ENCODE measurements at places on chromosomes 2 and 18.

- no peak for DNase-seq
Measured at GRCh38 chr2:202718614-202719013, 83.8 kb downstream of the FAM117B start.

DNA sequence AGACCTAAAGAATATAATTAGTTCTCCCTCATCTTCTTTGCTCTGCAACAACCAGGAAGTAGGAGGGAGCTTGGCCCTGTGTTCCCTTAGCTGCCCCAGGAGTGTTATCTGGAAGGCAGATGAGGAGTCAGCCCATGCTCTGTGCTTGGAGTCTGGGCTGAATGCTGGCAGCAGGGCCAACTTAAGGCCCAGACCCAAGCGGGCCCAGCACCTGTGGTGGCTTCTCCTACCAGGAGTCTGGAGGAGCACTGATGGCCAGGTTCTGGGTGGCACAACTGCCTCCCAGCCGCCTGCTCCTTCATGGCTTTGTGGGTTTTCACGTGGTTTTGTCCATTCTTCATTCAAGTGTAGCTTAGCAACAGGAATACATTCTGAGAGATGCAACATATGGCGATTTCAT lies 1910.7 kb upstream of the LRRTM1 start:
- no peak for DNase-seq

DNA sequence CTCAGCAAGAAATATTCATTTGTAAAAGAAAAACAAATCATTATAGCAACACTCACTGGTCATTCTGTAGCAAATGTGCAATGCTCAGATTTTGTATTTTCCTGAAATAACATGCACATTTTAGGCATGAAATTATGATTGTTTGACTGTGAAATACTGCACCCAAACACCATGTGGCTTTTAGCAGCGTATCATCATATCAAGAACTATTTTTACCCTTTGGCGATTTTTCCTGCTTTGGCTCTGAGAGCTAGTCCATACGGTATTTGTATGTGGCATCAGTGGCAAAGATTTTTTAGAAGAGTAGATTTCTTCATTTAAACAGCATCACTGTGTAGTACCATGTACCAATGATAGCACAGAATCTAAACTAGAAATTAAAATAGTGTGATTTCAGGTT lies 493.1 kb downstream of the NR4A2 start:
- DNase-seq: no peak

DNA sequence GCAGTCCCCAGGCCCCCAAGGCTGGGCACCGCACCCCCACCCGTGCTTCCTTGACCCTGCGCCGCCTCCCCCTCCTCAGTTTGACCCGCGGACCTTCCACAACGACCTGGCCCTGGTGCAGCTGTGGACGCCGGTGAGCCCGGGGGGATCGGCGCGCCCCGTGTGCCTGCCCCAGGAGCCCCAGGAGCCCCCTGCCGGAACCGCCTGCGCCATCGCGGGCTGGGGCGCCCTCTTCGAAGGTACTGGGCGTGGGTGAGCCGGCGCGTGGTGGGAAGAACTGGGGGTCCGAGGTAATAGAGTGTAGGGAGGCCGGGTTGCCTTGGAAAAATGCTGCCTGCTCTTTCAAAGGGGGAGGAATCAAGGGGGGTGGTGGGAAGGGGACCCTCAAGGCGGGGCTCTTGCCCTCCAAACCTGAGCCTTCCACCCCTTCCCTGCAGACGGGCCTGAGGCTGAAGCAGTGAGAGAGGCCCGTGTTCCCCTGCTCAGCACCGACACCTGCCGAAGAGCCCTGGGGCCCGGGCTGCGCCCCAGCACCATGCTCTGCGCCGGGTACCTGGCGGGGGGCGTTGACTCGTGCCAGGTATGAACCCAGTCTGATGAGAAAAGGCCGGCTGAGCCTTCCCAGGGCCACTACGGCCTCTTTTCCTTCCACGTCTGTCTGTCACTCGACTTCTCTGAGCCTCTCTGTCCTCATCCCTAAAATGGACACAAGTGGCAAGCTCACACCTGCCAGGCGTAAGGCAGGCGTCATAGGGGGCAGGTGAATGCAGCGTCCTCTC lies 2.6 kb downstream of the PRSS56 start:
- no peak for DNase-seq

DNA sequence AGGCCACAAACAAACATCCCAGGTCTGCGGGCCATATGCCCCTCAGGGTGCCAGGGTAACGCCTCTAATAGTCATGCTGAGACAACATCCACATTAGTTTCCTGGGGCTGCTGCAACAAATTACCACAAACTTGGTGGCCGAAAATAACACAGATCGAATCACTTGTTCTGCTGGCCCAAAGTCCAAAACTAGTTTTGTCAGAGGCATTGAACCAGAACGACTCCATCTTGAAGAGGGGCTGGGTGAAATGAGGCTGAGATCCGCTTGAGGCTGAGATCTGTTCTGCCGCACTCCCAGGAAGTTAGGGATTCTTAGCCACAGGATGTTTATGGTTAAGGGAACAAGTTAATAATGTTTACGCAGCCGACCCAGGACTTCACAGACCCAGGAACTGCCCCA lies 66.7 kb downstream of the COPS8 start:
- no peak for DNase-seq

DNA sequence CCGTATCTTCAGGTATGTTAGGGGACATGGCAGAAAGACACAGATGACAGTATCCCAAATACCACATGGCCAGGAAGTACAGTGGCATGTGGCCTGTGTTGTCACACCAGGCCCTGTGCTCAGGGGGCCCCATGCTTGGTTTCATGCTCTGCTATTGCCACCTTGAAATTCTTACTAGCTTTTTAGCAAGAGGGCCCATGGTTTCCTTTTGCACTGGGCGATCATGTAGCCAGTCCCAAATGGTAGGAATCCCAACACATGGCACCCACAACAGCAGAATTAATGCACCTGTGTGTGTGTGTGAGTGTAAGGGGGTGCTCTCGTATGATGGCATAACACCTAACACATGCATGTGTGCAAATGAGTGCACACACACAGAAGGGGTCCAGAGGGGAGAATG lies 39.2 kb downstream of the MYO7B start:
- DNase-seq: peak; percentile 20

- no peak for DNase-seq
Measured at GRCh38 chr18:35026407-35027061, 14.7 kb upstream of the MAPRE2 start.

- no peak for DNase-seq
Measured at GRCh38 chr18:54786206-54786605, 42.1 kb upstream of the RAB27B start.

GRCh38 chr18:71597219-71597618 lies 946.9 kb downstream of the CBLN2 start:
- DNase-seq: no peak

DNA sequence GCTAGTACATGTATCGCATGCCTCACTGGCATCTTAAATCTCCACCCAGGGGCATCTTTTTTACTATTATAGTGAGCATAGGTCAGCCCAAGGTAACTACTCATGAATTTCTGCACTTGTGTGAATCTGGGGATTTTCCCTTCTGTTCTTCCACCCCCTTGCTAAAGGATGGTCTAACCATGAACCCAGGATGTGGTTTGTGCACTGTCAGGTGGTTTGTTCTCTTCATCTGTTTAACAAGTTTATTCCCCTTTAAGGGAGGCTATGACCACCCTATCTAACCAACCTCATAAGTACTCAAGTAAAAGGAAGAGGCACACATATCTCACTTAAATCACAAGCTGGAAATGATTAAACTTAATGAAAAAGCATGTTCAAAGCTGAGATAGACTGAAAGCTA lies 243.0 kb downstream of the RPRM start:
- no peak for DNase-seq

- DNase-seq: no peak
Measured at GRCh38 chr18:49811151-49811938, 2.0 kb downstream of the ACAA2 start.

DNA sequence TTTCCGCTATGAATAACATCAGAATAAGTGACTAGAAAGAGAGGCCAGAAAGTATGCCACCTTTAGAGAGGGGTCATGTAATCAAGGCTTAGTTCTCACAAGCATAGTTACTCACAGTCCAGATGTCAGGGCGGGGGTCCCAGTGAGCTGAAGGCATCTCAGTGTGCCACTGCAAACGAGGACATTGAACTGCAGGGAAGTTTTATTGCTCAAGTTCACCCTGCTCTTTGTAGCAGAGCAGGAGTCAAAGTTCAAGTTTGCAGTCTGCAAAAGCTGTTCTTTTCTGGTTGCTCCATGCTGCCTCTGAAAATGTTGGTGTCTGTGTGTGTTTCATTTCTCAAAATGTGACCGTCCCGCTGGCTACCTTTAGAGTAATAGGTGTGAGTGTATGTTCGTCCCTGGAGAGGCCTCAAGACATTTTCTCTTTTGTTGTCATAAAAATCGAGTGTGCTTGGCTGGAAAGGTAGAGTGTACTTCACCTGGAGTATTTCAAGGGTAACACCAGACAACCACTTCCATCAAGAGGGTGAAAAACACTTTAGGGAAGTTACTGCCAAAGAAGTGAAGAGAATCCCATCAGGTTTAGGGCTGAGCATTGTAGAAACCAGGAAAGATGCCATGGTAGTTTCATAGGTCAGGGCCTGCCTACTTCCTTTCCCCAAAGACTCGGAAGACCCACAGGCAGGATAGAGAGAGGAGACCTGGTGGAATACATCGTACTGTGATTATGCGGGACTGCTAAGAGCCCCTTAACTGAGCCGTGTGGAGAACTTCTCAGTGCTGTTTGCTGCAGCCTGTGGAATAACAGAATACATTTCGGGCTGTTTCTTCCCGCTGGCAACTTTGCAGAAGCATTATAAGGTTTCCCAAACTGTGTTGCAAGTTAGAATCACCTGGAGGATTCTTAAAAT lies 89.9 kb downstream of the LYPD6 start:
- no peak for DNase-seq

- DNase-seq: no peak
Measured at GRCh38 chr18:13207294-13207693, 11.3 kb upstream of the LDLRAD4 start.

DNA sequence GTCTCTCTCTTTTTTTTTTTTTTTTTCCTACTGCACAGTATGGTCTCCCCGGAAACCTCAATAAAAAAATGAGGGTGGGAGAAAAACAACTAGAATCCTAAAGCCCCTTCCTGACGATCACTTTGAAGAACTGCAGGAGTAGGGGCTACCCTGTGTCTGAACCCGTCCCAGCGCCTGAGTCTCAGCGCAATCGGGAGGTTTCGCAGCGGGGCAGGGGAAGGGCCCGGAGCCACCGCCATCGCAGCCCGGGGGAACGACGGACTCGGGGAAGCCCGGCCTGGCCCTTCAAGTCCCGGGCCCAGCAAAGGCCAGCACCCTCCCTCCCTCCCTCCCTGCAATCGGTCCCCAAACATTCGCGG lies 411 bp downstream of the NARS1 start:
- no peak for DNase-seq

DNA sequence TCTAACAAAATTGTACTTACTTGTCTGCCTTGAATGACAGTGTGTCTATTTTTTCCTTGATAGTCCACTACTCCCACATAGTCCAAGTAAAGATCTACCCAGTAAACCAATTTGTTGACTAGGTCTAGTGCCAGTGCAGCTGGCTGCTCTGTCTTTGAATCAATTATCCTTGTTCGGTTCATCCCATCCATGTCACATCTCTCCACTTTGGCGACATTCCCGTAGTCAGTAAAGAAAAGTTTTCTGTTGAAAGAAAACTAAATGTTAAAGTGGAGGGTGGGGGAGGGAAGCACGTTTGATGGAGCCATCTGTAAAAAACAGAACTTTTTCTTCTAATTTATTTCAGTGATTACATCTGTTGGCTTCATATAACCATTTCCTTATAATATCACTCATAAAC lies 1068.8 kb downstream of the LRP1B start:
- no peak for DNase-seq

GRCh38 chr2:66164470-66164869 lies 270.5 kb upstream of the MEIS1 start:
- DNase-seq: no peak

GRCh38 chr2:75608684-75609333 lies 37.8 kb upstream of the MRPL19 start:
- DNase-seq: peak; percentile 66

GRCh38 chr2:127231130-127231865 lies 11.2 kb upstream of the CYP27C1 start:
- no peak for DNase-seq

DNA sequence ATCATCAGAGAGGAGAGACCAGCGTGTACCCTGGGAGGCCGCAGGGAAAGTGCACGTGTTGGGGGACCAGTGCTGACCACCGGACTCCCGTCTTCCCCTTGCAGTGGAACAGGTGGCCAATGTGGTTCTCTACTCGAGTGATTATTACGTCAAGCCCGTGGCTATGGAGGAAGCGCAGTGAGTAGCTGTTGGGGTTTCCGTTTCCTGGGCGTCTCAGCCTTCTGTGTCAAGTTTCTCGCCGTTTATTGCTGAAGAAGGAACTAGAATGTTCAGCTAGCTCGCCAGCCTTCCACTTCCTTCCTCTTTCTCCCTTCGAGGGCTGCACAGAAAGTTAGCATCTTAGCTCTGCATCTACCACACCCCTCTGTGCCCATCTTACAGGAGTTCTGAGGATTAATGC lies 22.8 kb upstream of the DGKD start:
- no peak for DNase-seq

- no peak for DNase-seq
Measured at GRCh38 chr2:214393796-214394195, 17.1 kb upstream of the VWC2L start.

- no peak for DNase-seq
Measured at GRCh38 chr18:9058406-9058805, 44.1 kb upstream of the NDUFV2 start.

DNA sequence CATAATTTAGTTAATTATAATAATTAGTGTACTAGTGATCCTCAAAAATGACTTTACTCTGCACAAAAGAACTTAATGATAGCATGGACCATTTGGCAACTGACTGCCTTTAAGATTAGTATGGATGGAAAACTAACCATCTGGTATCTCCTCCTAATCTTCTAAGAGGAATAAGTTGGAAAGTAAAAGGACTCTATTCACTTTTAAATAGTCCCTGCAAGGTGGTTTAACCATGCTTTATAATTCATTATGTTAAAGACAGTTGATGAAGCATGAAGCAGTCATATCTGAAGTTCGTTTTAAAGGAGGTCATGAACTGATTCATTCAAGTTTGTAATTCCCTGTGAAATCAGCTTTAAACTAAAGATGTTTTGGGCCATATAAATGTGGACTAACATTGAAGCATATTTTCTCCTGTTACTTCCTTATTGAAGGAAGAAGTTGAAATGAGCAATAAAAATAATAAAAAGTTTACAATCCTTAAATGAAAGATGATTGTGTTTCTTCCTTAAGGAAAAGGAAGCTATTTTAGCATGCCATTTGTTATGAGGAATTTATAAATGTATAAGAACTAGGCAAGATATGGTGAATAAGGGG lies 446.0 kb downstream of the XIRP2 start:
- no peak for DNase-seq

DNA sequence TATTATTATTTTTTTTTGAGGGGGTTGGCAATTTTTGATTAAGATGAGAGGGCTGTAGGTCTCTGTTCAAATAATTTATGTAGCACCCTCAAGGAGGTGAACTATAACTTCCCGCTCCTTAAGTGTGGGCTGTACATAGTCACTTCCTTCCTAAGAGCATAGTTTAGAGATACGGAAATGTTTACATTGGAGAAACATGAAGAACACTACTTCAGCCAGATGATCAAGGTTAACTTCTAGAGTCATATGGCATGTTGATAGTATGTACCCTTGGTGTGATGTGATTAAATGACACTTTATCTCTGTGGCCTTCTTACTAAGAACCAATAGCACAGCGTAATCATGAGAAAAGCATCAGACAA lies 93.7 kb downstream of the MIB1 start:
- DNase-seq: no peak

Data from H1 (cell line).